ENCODE measurements at places on chromosomes 6 and 20.

DNA sequence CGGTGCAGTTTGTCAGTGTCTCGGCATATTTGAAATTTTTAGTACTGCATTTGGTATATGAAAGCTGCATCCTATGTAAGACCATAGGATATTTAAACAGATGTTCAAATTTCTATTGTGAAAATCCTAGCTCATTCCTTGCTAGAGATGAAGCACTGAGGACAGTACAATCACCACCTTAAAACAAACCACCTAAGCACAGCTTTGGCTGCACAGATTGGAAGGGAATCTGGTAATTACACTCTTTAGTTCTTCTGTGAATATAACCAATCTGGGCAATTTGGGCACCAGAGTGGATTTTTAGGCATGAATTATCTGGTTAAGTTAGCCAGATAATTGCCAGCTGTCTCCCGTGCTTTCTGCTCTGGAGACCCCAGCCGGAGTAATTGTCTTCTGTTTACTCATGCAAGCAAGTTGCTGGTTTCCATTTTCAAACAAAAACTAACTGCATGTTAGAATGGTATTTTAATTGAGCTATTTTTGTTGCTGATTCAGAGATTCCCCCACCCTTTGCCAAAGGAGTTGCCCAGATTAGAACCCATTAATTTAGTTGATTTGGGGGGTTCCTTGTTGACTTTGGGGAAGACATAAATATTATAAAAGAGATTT lies 36.9 kb downstream of the E2F3 start:
- DNase-seq, result no peak

DNA sequence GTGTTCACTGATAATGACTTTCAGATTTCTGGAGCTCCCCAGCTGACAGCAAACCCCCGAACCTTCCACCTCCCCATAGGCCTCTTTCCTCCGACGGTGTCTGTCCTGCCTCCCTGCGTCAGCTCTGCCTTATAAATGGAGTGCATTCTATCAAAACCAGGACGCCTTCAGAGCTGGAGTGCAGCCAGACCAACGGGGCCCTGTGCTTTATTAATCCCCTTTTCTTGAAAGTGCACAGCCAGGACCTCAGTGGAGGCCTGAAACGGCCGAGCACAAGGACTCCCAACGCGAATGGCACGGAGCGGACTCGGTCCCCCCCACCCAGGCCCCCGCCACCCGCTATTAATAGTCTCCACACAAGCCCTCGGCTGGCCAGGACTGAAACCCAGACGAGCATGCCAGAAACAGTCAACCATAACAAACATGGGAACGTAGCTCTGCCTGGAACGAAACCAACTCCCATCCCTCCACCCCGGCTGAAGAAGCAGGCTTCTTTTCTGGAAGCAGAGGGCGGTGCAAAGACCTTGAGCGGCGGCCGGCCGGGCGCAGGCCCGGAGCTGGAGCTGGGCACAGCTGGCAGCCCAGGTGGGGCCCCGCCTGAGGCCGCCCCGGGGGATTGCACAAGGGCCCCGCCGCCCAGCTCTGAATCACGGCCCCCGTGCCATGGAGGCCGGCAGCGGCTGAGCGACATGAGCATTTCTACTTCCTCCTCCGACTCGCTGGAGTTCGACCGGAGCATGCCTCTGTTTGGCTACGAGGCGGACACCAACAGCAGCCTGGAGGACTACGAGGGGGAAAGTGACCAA lies 42.3 kb upstream of the NAA20 start:
- DNase-seq, result no peak

GRCh38 chr6:77292564-77293546 lies 170.4 kb downstream of the HTR1B start:
- no peak for DNase-seq

GRCh38 chr6:15230827-15231226 lies 15.0 kb upstream of the JARID2 start:
- DNase-seq, result no peak

DNA sequence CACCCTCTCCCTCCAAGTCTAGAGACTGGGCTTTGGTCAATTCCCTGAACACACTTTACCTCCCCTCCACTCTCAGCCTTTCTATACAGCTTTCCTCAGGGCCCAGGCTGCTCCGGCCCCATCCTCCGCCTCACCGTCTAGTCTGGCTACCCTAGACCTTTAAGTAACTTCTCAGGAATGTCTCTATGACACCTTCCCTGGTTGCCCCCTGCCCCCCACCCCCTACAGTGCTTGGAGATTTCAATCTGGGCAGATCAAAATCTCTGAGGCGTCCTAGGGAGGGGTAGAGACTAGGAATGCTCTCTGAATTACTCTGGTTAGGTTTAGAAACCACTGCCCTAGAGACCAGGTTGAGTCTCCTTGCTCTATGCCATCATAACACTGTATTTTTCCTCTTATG lies 6.1 kb downstream of the UBE2J1 start:
- DNase-seq, result no peak

GRCh38 chr20:23566199-23566932 lies 1.9 kb downstream of the CST9L start:
- DNase-seq, result no peak

GRCh38 chr6:50369996-50370395 lies 320.3 kb upstream of the DEFB112 start:
- no peak for DNase-seq

- no peak for DNase-seq
Measured at GRCh38 chr20:48556956-48557355, 270.8 kb downstream of the PREX1 start.

DNA sequence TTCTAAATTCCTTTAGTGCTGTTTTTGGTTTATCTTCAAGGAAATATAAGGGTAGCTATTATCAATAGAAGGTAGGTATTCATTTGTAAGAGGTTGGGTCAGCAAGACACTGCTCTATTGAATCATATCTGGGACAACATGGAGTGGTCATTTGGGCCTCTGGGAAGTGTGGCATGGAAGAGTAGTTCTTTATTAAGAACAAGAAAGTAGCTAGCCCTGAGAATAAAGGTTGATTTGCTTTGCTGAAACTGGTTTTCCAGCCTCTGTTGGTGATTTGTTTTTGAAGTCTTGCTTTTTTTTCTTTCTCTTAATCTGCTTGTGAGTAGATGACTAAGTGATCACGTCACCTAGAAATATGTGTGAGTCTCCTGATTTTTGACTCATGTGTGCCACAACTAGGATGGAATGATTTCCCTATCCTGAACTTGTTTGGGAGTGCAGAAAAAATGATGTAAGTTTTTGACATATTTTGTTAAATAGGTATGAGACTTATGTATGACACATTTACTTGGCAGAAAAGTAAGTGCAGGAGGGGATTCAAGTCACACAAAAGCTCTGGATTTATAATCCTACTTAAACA lies 381.8 kb downstream of the CENPW start:
- DNase-seq, result no peak

DNA sequence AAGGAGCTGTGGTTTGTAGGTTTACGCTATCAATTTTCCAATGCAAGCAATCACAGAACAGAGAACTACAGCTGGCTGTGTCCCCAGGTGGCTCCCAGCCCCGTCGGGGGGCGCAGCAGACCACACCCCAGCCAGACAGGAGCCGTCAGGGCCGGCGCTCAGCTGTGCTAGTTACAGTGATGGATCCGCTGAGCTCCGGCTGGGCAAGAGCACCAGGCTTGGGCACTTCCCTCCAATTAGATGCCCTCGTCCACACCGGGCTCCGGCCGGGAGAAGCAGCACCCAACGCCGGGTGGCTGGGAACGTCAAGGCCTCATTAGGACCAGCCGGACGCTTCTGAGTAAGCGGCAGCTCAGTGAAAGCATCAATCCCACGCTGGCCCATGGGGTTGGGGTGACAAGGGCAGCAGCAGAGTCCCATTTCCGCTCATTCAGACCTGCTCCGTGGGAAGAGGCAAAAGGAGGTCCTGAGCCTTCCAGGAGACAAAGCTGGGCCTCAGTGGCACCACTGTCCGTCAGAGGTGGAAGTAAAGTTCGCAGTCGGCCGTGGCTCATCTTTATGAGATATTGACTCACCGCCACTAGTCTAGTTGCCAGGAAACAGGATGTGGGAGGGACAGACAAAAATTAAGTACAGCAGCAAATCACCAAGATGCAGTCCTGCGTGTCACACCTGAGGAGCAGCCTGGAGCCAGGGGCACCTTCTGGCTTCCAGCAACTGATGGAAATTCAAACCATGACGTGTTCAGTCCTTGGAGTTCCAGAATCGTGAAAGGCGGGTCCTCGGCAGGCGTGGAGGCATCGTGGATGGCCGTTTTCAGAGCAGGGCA lies 164.1 kb downstream of the TAF4 start:
- no peak for DNase-seq

DNA sequence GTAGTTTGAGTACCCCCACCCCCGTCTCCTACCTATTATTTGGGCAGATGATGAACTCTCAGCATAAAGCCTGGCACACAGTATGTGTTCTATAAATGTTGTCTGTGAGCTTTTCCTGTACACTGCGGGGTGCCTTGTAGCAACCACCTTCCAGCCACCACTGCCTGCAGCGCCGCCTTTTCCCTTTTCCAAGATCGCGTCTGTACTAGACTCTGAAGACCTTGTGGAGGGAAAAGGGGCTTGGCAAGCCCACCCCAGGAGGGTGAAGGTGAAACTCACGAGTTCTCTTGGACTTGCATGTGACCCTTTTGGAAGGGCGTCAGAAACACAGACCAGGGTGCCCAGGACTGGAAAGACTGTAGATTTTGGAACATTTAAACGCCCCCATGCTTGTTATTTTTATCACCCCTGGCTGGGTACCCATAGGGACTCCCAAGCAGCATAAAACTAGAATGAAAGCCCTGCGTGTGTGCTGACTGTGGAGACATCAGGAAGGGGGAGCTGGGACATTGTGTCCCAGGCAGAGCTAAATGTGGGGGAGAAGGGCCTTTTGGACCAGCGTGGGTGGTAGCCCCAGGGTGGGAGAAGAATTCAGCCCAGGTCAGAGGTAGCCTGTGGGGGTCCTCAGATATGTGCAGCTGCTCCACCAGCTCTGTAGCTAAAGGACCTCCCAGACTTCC lies 8.3 kb downstream of the BAK1 start:
- DNase-seq, result no peak

DNA sequence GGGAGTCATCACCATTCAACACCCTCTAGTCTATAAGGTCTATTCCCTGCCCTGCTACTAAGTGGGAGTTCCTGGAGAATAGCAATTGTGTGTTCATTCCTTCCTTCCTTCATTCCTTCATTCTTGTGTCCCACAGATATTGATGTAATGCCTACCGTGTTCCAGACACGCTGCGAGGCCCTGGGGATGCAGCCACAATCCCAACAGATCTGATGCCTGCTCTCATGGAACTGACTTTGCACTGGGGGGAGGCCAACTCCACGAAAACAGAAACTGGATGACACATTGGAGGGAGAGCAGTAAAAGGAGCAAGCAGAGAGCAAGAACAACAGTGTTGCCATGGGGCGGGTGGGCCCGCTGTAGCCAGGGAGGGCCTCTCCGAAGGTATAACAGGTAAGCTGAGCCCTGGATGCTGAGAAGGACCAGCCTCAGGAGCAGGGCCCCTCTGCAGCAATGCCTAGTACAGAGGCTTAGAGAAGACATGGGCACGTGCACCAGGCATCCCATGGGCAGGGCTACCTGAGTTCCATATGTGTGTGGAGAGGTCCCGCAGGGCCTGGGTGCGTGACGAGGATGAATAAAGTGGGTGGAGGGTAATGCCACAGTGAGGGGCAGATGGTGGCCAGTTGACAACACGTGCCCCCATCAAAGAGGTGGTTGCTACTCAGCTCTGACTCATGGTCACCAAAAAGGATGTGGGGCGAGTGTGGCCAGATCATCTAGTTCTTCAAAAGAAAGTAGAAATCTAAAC lies 173.9 kb downstream of the NFATC2 start:
- no peak for DNase-seq

GRCh38 chr20:64233725-64234124 lies 21.8 kb upstream of the PCMTD2 start:
- no peak for DNase-seq

GRCh38 chr6:168096271-168096764 lies 17.3 kb upstream of the FRMD1 start:
- DNase-seq, result no peak

GRCh38 chr6:37396571-37397180 lies 36.3 kb upstream of the CMTR1 start:
- DNase-seq, result no peak

GRCh38 chr6:2850538-2851113 lies 9.0 kb upstream of the SERPINB1 start:
- no peak for DNase-seq

GRCh38 chr6:127249621-127250020 lies 17.0 kb upstream of the RNF146 start:
- DNase-seq, result no peak

DNA sequence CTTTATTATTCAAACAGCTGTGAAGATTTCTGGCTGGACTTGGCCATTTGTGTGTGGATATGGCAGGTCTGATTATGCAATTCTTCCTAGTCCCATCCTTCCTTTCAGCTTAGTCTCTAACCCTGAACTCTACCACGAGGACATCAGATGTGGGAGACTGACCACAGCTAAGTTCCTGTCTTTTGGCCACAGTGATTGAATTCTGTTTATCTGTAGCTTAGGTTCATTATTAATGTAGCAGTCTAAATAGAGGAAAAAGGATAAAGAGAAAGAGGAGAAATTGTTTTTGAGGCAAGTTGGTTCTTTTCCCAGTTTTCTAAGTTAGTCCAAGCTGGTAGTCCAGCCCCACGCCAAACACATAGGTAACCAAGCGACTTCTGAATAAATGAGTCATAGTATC lies 598.9 kb downstream of the RFPL4B start:
- no peak for DNase-seq

GRCh38 chr6:42551217-42551616 lies 12.6 kb upstream of the UBR2 start:
- no peak for DNase-seq

DNA sequence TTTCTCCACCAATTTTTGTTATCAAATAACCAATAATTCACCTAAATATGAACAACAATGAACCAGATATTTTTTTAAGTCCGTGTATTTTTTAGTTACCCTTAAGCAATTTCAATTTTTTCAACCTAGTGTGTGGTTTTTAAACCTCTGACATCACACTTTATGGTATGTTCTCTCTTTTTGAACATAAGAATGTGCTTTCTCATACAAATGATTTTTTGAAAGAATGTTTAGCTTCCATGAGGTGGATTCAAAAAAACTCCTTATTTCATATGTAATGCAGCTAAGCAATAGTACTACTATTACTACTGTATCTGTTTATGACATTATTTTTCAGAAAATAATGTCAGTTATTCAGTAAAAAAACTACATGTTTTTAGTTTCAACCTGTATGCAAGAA lies 19.4 kb upstream of the MEI4 start:
- no peak for DNase-seq

- no peak for DNase-seq
Measured at GRCh38 chr20:32727683-32728082, 15.6 kb downstream of the COMMD7 start.

Measured in left renal cortex interstitium (tissue), 4 donors.